ENCODE measurements at places on chromosomes 16 and 17.

DNA sequence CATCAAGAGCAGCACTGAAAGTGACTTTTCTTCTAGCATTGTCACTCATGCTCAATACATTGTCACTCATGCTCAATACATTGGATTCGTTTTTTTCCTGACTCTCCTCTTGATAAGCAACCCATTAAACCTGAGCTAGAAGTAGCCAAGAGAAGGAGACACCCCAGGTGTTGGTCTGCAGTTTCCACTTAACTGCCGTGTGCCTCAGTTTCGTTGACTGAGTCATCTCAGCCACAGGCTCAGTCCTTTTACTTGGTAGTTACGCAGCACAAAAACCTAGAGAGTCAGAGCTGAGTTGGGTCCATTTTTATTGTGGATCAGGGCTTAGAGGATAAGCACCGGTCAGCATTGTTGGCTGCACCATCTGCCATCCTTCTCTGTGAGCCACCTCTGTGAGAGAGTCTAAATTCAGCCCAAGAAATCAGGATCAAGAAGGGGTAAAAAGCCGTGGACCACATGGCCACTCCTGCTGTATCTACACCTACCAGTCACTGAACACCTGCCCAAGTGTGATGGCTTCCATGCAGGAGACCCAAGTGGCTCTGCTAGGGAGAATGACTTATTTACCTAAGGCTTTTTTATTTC lies 11.3 kb downstream of the GINS2 start:
- no peak for DNase-seq

DNA sequence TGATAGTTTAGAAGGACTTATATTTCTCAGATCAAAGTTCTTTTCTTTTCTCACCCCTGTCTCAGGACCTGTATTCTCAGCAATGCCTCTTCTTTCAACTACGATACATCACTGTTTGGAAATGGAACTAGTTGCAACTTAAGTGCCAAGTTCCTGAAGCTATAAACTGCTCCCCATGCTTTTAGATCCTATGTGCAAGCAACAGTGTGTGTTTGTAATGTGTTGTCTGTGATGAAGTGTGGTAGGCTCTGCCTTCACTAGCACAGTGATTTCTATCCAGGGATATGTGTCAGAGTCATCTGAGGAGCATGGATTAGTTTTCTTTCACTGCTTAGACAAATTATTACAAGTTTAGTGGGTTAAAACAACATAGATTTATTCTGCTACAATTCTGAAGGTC lies 18.4 kb downstream of the ZP2 start:
- DNase-seq, result no peak

DNA sequence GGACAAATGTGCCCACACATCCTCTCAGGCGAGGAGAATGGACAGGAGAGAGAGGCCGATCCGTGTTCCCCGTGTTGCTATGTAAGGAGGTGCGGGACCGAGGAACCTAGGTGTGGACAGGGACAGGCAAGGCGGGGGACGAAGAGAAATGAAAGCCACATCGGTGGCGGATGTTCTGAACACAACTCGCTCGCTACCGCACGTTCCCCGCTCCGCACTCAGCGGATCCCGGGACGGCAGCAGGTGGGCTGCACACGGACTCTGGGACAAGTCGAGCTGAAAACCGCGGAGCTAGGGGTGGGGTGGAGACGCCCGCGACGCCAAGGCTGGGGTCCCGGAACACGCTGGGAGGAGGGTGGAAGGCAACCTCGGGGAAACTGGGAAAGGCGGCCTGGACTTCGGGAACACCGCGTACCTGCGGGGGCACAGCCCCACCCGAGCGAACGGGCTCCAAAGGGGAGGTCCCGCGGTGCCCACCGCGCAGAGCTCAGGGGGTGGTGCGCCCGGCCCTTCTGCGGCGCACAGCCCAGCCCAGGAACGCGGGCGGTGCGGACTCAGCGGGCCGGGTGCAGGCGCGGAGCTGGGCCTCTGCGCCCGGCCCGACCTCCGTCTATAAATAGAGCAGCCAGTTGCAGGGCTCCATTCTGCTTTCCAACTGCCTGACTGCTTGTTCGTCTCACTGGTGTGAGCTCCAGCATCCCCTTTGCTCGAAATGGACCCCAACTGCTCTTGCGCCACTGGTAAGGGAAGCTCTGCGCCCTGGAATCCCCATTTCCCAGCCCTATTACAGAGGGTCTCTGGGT lies at the start of gene MT1E:
TSS of gene MT1E (plus strand) at position 642 of the 803 bp plus-strand sequence. CDS start at position 713, 71 bp downstream.
- peak; percentile 70 for DNase-seq

- DNase-seq, result no peak
Measured at GRCh38 chr17:39965017-39965699, 2.4 kb downstream of the GSDMA start.

GRCh38 chr17:32174889-32175288 lies 32.6 kb downstream of the RHOT1 start:
- no peak for DNase-seq

All from stimulated activated CD4-positive, alpha-beta T cell treated with anti-CD3 and anti-CD28 coated beads, Interleukin-2, amount 100 ng/mL, for 24 hours (primary cell).